Memory B cell (primary cell): ENCODE measurements at places on chromosomes 1 and 21.

DNA sequence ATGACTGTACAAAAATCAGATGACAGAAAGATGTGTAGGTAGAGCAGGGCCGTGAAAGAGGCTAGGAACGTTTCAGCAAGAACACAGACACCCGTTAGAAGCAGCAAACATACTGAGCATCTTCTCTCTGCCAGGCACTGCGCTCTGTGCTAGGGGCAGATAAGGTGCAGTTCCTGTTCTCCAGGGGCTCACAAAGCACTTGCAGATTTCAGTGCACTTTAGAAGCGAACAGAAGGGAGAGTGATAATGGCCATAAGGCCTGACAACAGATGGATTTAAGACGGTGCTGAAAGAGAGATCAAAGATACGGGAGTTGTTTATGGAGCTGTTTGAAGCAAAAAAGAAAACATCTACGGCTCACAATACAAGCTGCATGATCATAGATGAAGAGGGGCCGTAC, 200.3 kb upstream of the FOXD3 start:
- no peak for DNase-seq

DNA sequence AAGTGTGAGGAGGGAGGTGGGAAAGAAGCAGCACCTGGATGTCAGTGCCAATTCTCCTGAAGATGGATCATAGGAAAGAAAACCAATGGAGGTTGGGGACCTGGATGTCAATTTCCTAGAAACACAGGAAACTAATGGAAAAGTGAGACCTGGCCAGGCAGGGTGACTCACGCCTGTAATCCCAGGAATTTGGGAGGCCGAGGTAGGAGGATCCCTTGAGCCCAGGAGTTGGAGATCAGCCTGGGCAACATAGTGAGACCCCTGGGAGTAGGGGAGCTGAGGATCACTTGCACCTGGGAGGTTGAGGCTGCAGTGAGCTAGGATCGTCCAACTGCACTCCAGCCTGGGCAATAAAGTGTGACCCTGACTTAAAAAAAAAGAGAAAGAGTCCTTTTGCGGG, 21.4 kb upstream of the SLC9A1 start:
- DNase-seq = no peak

DNA sequence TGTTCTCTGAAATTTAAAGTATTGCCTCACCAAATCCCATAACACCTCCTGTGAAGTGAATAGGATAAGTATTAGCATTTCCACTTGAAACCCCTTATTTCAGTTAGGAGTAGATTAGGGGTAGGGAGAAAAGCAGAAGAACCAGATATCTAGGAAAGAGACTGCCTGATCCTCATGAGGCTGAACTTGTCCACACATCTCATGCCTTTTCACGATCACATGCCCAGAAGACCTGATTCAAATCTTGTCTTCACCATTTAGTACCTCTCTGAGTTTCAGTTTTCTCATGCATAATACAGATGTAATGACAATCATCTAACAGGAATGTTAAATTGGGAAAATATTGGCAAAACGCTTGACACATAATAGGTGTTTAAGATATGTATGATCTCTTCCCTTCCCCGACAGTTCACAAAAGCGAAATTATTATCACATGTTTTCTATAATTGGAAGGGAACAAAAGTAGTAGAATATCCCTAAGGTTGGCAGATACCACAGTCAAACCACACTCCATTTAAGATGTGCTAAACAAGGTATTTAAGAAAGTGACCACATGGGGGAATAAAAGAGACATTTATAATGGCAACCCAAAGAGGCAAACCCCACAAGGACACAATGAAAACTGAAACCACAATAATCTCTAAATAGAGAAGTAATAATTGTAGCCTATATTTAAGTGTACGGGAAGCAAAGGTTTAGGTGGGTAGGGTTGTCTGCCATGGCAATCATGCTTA, 25.2 kb downstream of the GFI1 start:
- DNase-seq = no peak

DNA sequence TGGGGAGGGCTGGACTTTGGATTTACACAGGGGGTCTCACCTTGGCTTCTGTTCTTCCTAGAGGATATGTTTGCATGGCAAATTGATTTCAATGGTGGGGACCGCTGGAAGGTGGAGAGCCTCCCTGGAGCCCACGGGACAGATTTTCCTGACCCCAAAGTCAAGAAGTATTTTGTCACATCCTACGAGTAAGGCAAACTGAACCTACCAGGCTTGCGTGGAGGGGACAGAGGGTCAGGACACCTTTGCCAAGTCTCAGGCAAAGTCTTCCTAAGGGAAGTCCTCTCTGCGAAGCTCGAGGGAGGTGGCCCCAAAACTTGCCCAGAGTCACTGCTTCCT, 7.2 kb downstream of the FBXO6 start:
- DNase-seq = no peak
